ELR (cell line): ENCODE measurements at places on chromosomes 1 and 21.

GRCh38 chr1:5921129-5921528, 71.1 kb downstream of the NPHP4 start:
- DNase-seq, result no peak

DNA sequence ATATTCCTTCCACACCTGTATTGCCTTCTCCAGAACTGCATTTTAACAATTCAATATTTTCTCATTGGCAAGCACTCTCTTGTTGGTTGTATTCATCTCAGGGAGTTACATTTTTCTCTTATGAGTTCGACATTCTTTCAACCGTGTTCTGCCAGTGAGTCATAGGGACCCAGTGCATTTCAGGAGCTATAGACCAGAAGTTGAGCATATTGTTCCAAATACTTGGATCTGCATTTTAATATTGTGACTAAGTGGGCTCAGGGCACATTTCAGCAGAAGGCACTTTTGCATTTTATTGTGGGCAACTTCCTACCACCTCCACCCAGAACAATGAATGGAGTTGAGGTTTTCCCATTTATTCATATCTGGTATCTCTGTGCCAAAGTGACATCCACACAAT, 132.8 kb downstream of the TNFSF18 start:
- peak; percentile 99 for DNase-seq

- no peak for DNase-seq
Observed at GRCh38 chr1:78668427-78668826, 18.8 kb downstream of the IFI44 start.

- DNase-seq, result no peak
Observed at GRCh38 chr1:214662223-214662785, 59.3 kb downstream of the CENPF start.

GRCh38 chr1:3348196-3348865, 106.1 kb upstream of the ARHGEF16 start:
- DNase-seq, result no peak

GRCh38 chr1:203380420-203381150, 29.7 kb upstream of the FMOD start:
- DNase-seq, result no peak

DNA sequence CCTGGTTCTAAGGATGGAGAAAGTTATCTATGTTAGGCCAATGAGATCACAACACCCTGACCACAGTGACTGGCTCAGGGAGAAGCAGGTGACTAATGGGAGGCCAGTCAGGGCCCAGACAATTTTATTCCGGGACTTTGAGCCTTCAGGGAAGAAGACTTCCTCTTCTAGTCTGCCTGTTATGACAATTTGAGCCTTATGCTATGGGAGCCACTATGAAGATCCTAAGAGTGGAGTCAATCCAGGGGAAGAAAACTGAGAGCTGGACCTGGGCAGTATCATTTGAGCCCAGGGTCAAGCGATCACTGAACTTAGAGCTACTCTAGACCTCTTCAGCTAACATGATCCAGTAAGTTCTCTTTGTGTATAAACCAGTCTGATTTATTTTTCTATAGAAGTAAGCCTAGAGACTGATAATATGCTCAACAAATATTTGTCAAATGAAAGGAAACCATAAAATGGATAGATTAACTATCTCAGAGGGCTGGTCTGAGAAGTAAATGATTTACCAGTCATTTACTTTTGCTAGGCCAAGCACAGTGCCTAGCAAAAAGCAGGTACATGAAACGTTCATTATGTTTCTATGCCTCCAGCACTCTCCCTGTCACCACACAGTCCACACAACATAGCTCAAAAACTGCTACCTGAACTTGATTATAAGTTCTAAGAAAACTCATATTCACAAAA, 4.2 kb upstream of the C1orf141 start:
- DNase-seq, result no peak

- DNase-seq, result no peak
Observed at GRCh38 chr1:12426030-12426429, 192.0 kb downstream of the DHRS3 start.

DNA sequence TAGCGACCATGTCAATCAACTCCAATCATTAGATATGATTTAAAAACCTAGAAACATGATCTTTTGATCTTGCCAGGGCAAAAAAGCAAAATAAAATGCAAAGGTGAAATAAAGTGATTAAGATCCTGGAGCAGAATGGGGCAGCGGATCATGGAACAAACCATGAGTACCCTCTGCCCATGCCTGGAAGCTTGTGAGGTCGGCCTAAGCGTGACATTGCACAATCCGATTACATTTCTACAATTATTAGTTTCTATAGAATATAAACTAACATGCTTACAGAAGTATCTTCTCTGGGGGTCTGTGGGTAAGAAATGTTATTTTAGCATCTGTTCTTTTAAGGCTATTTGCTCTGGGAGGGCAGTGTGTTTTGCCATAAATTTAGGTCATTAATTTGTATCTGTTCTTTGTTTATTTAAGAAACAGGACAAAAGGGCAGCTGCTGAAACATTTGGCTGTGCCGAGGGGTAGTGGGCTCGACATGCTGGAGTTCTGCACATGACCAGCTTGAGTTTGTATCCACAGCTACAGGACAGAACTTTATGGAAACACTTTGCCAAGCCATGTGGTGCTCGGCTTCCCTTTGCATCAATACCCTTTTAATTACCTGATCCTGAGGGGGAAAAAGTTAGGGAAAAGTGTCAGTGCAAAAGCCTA, 55.9 kb downstream of the ZBTB18 start:
- no peak for DNase-seq
